ENCODE measurements at places on chromosomes 2 and 18.

- DNase-seq: no peak
These were observed 66.6 kb downstream of the BCL2 start for GRCh38 chr18:63253014-63253413.

GRCh38 chr2:100641125-100641435, 78.3 kb downstream of the PDCL3 start:
- DNase-seq: no peak

- DNase-seq: no peak
These were observed 494.6 kb upstream of the MYT1L start for GRCh38 chr2:2825516-2826208.

- DNase-seq: no peak
These were observed 3.6 kb downstream of the BIRC6 start for GRCh38 chr2:32360416-32360815.

DNA sequence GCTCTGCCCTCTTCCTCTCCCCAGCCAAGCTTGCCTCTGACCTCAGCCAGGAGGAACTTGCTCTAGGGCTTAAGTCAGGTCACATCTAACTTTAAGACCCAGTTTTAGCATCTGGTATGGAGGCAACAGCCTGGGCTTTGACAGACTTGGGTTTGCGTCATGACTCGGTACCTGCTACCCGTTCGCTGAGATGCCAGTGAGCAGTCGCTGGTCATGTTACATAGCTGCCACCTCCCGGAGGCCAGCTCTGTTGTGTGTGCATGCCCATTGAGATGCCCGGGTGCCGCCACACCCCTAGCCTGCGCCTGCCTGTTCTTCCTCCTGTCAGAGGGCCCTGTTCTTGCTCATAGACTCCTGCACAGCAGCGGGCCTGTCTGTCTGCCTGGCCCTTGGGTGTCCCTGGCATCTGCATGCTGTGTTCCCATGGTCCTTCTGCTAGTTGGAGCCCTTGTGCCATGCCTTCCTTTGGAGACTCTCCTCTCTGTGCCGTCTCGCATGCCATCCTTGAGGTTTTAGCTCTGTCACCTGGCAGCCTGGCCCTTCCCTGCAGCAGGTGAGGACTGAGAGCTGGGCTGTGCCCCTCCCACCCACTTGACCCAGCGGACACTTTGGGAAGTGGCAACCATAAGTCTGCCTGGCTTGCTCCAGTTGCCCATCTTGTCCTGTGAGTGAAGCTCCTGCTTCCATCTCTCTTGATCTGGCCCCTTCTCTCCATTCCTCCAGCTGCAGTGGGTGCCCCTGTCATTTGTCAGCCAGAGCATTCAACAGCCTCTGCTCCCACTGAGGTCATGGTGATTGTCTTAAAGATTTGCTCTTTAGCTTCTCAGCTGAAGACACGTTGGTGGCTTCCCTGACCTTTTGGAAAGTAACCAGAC, 24.9 kb downstream of the ASAP2 start:
- no peak for DNase-seq

- no peak for DNase-seq
These were observed 13.4 kb upstream of the CELF4 start for GRCh38 chr18:37578886-37579513.

- no peak for DNase-seq
These were observed 39.9 kb downstream of the PRKCE start for GRCh38 chr2:45691171-45691999.

Measured in left ventricle myocardium inferior (tissue), 1 donor.